ENCODE measurements at places on chromosomes 7 and 10.
A peak's percentile ranks its signal among the peaks of the same experiment; 100 is the strongest.

DNA sequence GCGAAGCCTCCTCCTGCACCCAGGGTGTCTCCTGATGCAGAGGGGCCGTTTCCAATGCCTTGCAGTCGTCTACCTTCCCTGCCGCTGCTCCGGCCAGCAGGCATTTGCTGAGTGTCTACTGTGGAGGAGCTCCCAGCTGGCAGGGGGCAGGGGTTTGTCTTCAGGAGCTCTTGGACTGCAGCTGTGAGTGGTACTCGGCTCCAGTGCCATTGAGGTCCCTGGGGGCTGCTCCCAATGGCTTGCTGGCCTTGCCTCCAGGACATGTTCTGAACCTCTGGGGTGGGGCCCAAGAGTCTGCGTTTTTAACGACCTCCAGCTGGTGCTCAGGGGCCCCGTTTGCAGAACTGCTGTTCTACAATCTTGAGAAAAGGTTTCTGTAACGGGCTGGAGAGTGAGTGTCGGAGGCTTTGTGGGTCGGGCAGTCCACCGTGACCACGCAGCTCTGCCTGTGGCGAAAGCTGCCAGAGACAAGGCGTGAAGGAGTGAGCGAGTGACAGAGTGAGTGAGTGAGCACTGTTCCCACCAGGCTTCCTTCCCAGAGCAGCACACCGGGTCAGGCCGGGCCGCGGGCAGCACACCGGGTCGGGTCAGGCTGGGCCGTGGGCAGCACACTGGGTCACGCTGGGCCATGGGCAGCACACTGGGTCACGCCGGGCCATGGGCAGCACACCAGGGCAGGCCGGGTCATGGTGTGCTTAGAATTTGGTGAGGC lies 520.2 kb downstream of the PTPRN2 start:
- DNase-seq: no peak

DNA sequence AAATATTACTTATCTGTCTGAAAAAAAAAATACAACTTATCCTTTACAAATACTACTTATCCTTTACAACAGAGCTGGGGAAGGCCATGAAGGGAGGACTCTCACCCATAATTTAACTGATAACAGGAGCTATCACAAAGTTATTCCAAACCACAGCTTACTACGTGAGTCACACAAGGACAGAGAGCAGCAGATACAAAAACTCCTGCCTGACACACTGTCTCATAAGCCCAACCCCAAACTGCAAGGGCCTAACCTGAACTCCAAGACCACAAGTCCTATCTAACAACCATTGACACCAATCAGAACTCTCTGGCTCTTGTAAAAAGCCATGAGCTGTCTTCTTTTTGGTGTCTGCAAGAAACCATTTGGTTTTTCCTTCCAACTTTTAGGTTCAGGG lies 28.5 kb upstream of the CXCL12 start:
- no peak for DNase-seq

- no peak for DNase-seq
Measured at GRCh38 chr7:71135116-71135515, 3.2 kb downstream of the GALNT17 start.

GRCh38 chr7:49597805-49598204 lies 175.6 kb upstream of the VWC2 start:
- DNase-seq: no peak

DNA sequence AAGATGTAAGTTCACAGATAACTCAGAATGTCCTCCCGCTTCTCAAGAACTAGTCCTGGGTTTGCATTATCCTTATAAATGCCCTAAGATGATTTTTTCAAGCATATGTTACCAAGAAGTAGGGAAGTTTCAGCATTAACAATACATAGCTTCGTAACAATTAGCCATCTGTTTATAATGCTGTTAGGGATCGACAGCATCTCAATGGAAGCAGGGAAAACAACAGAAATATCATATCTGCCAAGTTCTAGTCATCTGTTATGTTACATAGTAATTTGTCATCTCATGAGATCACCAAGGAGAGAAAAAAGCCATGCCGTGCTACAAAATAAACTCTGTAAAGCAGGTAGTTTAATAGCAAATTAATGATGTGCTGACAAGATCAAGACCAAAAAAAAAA lies 731.5 kb upstream of the C7orf33 start:
- DNase-seq: no peak

DNA sequence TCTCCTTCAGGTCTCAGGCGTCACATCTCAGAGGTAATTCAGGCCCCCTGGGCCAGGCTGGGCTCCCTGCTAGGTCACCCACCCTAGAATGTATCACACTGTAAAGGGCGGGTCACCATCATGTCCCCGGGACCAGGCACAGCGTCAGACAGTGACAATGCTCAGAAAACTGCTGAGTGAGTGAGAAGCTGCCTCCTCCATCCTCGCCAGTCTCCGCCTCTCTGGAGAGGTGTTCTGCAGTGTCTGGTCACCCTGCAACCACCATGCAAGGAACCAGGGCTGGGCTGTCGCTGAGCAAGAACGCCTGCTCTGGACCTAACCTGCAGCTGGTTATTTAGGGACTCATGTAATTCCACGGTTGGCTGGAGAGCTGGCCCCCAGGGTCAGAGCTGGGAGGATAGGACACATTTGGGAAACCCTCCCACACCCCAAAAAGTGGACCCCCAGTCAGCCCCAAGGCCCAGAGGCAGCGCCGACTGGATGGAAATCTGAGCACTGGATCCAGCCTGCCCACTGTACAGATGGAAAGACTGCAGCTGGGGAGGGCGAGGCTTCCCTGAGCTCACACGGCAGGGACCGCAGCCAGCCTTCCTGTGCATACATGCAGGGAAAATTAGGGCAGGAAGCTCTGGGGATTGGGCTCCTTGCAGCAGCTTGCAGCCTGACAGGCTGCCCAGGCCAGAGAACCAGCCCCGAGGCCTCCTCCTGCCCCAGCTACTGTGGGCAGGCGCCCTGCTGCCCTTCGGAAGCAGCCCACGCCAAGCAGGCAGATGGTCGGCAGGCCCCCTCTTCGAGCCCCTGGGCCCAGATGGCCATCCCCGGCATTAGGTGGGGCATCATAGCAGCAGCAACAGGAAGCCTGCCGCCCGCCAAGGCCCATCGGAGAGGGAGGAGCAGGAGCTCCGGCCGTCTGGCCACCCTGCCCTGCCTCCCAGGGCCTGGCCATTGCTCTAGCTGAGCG lies 105.4 kb upstream of the ZMIZ1 start:
- DNase-seq: no peak

GRCh38 chr10:75865413-75866299 lies 434.2 kb downstream of the LRMDA start:
- no peak for DNase-seq

GRCh38 chr7:108066486-108066885 lies 63.5 kb upstream of the LAMB1 start:
- no peak for DNase-seq

DNA sequence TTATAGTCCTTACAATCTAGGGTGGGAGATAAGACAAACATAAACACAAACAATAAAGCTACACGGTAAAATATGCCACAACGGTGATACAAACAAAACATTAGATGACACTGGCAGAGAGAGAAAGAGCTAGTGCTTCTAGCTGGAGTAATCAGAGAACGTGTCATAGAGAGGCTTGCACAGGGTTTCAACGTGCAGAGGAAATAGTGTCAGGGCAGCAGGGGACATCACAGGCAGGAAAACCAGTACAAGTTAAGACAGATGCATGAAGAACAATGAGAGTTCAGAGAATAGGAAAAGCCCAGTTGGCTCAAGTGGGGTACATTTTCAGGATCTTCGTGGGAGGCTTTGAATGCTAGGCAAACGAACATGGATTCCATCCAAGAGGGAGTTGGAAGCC lies 91.4 kb downstream of the ZNF438 start:
- DNase-seq: no peak

GRCh38 chr7:73668886-73669230 lies 1.2 kb downstream of the VPS37D start:
- peak; percentile 42 for DNase-seq

DNA sequence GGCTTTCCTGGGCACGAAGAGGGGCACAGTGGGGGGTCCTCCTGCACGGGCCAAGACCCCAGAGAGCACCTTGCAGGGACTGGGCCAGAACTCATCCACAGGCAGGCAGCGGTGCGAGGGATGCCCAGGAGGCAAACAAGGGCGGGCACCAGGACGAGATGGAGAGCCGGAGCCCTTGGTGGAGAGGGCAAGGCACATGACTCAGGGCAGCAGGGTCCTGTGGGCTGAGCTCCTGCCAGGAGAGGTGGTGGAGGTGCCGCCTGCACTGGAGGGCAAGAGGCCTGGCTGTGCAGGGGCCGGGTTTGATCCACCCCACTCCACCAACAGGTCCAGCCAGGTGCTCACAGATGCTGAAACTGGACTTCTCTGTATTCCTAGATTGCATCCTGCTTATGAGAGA lies 170.9 kb downstream of the TCERG1L start:
- no peak for DNase-seq

- no peak for DNase-seq
Measured at GRCh38 chr10:123669886-123670285, 3.7 kb downstream of the GPR26 start.

DNA sequence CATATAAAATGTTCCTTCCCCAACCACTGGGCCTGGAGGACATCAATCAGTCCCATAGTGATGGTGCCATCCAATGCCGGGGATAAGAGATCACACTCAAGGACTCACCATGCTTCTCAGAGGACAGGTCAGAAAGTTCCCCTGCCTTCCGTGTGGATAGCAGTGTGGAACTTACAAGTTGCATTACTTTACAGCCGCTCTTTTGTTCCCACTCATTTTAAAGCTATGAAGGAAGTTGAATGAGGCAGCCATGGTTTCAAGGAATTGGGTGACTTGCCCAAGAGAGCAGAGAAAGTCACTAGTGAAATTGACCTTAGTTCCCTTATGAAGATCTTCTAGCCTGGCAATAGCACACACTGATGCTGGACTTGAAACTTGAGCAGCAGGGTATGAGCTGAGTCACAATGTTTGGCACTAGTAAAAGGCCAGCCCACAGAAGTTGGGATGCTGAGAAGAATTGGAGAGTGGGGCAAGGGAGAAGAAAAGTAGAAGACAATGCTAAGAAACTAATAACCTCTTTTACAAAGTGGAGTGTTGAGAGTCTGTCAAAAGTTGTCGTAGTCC lies 78.7 kb downstream of the CXCL12 start:
- no peak for DNase-seq

- DNase-seq: no peak
Measured at GRCh38 chr7:47484923-47485639, 96.8 kb downstream of the TNS3 start.

GRCh38 chr10:22849077-22849805 lies 78.6 kb upstream of the ARMC3 start:
- no peak for DNase-seq

- DNase-seq: no peak
Measured at GRCh38 chr7:99456288-99456687, 9.7 kb downstream of the ATP5MF start.

GRCh38 chr10:34119456-34119855 lies 695.6 kb downstream of the PARD3 start:
- no peak for DNase-seq

DNA sequence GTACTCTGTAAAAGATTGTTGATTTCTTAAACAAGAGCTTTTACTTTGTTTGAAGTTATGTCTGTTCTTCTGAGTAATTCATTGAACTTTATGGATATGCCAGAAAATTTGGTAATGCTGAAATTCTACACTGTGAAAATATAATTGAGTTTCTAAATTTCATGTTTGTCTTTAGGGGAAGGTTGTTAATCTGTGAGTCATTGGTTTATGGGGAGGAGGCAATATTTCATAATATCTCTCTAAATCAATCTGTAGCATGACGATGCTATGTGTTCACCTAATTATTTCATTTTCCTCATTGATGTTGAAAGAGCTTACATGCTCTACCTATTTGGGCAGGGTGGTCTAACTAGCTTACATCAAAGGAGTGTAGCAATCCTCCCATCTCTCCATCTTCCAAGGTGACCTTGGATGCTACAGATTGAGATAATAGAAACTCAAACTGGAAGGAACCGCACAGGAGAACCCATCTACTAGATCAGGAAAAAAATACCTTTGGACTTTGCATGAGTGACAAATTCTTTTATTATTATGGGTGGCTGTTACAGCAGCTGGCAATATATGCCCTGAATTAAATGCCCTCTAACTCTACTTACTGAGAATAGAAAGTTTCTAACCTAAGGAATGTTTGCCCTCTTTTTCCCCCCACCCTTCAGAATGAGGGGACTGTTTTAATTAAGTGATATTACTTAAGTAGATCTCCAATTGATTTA lies 8.4 kb upstream of the SNX13 start:
- no peak for DNase-seq

- no peak for DNase-seq
Measured at GRCh38 chr7:43725251-43725650, 4.1 kb downstream of the COA1 start.

DNA sequence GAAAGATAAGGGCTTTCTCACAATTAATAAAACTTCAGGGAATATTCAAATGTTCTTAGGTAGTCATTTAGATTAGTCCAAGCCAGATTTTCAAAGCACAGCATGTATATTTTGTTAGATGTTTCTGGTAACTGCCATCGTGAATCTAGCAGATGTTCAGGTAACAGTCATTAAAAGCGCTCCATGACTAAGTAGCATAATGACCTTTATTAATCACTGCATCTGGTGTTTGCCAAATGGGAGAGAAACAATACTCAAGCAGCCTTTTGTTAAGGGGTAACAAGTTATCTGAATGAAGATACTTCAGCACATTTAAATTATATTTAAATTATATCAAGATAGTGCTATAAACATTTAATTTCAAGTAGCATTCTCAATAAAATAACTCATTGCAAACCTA lies 47.5 kb downstream of the USP6NL start:
- DNase-seq: no peak

- DNase-seq: no peak
Measured at GRCh38 chr7:28258240-28258639, 77.6 kb upstream of the JAZF1 start.

GRCh38 chr7:98378210-98378819 lies 22.6 kb downstream of the BAIAP2L1 start:
- DNase-seq: no peak

- DNase-seq: peak; percentile 77
Measured at GRCh38 chr10:6275022-6275997, 72.6 kb downstream of the PFKFB3 start.

DNA sequence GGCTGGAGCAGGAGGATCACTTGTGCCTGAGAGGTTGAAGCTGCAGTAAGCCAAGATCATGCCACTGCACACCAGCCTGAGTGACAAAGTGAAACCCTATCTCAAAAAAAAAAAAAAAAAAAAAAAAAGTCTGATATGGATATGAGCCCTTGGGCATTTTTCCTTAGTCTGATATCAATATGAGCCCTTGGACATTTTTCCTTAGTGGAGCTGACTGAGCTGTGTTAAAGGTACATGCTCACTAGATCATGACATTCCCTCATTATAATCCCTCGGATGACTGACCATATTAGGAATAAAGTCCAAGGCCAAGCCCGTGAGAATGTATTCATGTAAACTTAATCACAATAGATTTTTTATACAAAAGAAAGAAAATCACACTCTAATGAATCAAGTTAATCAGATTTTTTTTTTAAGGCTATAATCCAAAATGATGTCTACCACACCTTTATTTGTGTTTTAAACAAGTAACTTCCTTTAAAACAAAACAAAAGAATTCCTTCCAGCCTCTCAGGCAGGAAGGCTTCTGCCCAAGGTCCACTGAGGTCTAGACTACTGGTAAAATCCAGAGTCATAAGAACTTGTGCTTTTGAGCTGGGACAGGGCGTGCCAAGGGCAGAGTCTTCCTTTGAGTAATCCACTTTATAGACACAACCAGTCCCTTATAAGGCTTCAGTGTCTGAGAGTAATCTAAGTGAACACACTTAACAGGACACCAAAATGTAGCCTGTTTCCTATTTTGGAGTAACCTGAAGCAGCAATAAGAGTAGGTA lies 5.5 kb downstream of the PPA1 start:
- no peak for DNase-seq

Data from GM20000 (cell line).